ENCODE measurements at places on chromosomes 7 and 10.

DNA sequence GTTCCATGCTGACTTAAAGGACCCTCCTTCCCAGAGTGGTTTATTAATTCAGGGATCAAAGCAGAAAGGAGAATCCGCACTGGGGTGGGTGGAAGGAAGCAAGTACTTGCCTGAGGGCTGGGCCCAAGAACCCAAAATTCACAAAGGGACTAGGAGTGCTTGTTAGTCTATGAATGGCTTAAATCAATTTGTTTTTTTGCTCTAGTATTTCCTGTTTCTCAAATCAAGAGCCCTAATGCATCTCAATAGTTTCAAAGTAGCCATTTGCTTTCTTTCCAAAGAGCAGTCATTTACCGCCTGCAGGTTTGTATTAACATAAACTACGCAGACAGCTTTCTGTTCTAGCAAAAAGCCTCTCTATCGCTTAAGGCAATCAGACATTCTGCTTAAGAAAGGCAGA, 44.2 kb upstream of the SLC35G1 start:
- DNase-seq: no peak

DNA sequence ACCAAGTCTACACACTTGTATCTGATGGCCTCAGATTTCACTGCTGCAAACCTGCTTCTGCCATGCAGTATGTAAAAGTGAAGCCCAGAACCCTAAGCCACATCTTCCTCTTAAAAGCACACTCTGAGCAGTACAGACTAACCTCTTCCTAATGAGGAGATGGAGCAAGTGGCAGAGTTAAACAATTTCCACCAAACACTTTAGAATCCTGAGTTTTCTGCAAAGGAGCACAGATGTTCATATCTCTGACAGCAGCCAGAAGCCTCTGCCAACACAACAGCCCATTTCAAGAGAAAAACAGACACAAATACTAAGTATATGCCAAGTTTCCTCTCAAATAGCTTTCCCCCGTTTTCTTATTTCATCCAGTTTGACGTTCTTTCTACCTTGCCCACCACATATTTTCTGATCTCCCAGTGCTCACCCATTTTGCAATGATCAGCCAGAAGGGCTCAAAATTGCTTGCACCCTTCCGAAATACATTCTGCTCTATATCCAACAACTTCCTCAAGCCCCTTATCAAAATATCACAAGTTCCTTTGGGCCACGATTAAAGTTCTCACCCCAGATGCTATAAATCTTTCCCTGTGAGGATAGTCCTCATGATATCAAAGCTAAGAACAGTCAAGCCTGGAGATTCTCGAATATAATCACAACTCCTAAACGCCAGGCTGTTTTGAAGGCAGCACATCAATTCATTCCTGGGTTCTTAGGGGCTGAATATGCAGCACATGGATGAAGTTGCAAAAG, 27.5 kb downstream of the ELMO1 start:
- no peak for DNase-seq

GRCh38 chr7:38736138-38736537, 105.0 kb upstream of the AMPH start:
- DNase-seq: no peak

DNA sequence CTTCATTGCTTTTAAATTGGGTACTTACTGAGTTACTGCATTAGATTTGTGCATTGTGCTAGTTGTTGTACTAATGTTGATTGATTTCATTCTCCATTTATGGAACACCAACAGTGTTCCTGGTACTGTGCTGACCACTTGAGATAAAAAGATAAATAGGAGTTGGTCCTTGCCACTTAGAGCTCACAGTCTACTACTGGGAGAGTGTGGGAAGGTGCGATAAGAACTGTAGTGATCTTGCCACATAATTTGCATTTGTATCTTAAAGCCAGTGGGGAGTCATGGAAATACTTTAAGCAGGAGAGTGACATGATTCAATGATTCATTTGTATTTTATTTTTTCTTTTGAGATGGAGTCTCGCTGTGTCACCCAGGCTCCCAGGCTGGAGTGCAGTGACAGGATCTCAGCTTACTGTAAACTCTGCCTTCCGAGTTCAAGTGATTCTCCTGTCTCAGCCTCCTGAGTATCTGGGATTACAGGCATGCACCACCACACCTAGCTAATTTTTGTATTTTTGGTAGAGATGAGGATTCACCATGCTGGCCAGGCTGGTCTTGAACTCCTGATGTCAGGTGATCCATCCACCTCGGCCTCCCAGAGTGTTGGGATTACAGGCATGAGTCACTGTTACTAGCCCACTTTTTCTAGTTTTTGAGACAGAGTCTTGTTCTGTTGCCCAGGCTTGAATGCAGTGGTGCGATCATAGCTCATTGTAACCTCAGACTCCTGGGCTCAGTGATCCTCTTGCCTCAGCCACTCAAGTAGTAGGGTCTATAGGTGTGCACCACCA, 51.2 kb upstream of the TMEM248 start:
- no peak for DNase-seq

- DNase-seq: no peak
These were observed 2.9 kb upstream of the TMEM225B start for GRCh38 chr7:99594948-99595745.

- DNase-seq: no peak
These were observed 124.9 kb upstream of the HDAC9 start for GRCh38 chr7:18370633-18371032.

DNA sequence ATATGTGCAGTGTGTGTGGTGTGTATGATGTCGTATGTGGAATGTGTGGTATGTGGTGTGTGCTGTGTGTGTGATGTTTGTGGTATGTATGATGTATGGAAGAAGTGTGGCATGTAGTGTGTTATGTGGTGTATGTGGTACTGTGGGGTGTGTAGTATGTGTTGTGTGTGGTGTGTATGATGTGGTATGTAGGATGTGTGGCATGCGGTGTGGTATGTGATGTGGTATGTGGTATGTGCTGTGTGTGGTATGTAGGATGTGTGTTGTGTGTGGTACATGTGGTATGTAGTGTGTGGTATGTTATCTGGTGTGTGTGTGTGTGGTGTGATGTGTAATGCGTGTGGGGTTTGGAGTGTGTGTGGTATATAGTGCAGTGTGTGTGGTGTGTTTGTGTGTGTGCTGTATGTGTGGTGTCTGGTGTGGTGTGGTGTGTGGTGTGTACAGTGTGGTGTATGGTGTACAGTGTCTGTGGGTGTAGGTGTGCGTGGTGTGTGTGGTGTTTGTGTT, 129.6 kb downstream of the ATP6V0E2 start:
- no peak for DNase-seq

GRCh38 chr10:113853578-113854012, 287 bp downstream of the DCLRE1A start:
- no peak for DNase-seq

- DNase-seq: no peak
These were observed 7.8 kb upstream of the LAMB4 start for GRCh38 chr7:108137993-108138392.

- no peak for DNase-seq
These were observed 95.2 kb upstream of the DNAAF5 start for GRCh38 chr7:631291-631711.

DNA sequence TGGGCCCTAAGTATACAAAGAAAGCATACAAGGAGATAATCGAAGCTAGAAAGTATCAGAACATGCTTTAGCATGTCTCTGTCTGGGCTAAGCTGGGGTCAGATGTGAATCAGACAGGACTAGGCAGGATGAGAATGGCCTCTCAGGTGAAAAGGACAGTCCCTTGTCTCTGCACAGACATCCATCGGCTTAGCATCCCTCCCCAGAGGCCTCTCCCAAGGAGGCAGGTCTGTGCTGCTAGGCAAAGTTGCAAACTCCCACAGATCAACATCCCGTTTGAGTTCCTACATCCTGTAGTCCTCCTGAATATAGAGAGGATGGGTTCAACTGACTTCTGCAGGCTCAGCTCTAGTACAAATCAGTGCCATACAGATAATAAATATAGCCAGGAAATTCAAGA, 24.5 kb downstream of the CHST15 start:
- DNase-seq: no peak

DNA sequence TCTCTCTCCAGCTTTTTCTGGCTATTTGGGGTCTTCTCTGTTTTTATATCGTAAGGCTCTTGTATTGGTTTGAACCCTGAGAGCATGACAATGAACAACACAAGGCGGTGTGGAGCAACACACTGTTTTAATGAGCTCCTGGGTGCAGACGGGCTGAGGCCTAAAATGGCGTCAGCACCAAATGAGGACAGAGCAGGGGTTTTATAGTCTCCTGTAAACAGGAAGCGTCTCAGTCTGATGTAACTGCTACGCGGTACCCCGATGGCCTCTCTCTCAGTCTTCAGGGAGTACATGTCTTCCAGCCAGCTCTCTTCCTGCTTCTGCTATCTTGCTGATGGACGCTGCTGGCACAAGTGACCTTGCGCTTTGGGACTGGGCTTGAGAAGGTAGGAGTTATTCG, 95.9 kb upstream of the CCDC71L start:
- no peak for DNase-seq

DNA sequence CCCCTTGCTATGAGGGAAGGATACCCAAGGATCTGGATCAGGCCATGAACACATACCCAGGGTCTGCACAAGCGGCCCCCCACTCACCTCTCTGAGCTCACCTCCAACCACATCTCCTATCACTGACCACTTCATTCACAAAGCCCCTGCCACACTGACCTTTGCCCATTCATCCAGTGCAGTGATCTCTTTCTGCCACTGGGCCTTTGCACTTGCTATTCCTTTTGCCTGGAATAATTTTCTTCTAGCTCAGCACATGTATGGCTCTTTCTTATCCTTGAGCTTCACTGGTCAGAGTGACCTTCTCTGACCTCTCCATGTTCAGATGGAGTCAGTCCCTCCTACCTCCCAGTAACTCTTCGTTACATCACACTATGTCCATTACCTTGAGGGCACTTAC, 48.3 kb downstream of the ADRA2A start:
- no peak for DNase-seq

- DNase-seq: no peak
These were observed 35.9 kb downstream of the ACSM6 start for GRCh38 chr10:95229724-95230627.

GRCh38 chr10:122864901-122865300, 14.5 kb downstream of the FAM24B start:
- DNase-seq: no peak

DNA sequence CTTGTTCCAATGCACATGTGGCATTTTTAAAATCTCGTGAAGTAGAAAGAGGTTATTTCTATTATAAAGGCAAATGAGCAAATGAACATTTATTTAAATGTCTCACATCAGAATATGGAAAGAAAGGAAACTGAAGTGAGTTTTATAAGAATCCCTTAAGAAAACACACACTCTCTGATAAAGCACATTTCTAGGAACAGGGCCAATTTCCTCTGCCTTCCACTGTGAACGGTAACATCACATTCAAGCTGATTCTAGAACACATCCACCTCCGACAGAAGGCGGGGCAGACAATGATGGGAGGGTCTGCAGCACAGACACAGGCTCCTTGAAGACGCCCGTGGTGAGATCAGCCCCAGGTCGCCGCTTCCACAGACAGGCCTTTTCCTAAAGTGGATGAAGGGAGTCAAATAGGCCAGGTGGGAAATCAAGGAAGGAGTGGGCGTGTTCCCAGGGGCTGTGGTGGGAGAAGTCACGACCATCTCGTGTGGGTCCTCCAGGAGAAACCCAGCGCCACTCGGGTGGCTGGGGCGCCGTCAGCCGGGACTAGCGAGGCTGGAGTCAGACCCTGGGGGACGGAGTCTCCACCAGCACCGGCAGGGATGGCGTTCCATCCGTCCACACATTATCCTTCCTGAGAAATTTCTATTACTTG, 31.1 kb downstream of the PITRM1 start:
- DNase-seq: no peak

GRCh38 chr10:131872011-131872826, 28.6 kb upstream of the PPP2R2D start:
- DNase-seq: no peak

Data from activated naive CD4-positive, alpha-beta T cell (primary cell).